Psoas muscle (tissue), 8 donors: ENCODE measurements at places on chromosomes 4 and X.

GRCh38 chrX:42754603-42755002 is 23.4 kb downstream of the PPP1R2C start:
- DNase-seq, result no peak

GRCh38 chr4:172865531-172866127 is 303.0 kb upstream of the GALNT7 start:
- DNase-seq, result no peak

DNA sequence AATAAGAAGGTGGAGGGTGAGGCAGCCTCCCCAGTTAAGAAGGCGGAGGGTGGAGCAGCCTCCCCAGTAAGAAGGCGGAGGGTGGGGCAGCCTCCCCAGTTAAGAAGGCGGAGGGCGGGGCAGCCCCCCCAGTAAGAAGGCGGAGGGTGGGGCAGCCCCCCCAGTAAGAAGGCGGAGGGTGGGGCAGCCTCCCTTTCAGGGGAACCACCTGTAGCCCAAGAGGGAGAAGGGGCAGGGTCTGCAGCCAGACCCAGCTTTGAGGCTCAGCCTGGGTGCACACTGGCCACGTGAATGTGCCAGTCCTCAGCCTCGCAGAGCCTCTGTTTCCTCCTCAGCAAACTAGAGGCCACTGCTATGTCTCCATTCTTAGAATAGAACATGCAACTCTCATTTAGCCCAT is 52.6 kb downstream of the HMX1 start:
- DNase-seq, result no peak

DNA sequence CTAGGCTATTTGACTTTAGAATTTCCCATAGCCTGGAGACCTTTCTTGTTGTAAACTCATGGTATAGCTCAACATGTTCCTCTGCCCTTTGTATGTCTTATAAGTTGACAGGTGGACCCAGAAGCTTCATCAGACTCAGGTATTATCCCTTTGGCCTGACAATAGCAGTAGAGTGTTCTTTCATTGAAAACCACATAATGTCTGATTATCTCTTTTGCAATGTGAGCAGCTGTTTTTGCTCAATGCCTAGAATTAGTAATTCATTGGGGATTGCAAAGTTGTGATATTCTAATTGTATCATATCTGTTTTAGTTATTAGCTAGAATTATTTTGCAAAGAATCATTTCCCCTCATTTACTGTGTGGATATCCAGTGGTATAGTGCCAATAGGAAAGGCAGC is 27.5 kb downstream of the TBC1D19 start:
- DNase-seq, result no peak

- no peak for DNase-seq
Measured at GRCh38 chr4:103046416-103047290, 27.1 kb upstream of the SLC9B1 start.

- no peak for DNase-seq
Measured at GRCh38 chr4:139622901-139623381, 42.7 kb upstream of the MGST2 start.

- no peak for DNase-seq
Measured at GRCh38 chr4:13378973-13379759, 105.0 kb downstream of the RAB28 start.
